ENCODE measurements at places on chromosomes 11 and 22.

- DNase-seq = no peak
These were observed 926 bp downstream of the PRR5L start for GRCh38 chr11:36296884-36297543.

DNA sequence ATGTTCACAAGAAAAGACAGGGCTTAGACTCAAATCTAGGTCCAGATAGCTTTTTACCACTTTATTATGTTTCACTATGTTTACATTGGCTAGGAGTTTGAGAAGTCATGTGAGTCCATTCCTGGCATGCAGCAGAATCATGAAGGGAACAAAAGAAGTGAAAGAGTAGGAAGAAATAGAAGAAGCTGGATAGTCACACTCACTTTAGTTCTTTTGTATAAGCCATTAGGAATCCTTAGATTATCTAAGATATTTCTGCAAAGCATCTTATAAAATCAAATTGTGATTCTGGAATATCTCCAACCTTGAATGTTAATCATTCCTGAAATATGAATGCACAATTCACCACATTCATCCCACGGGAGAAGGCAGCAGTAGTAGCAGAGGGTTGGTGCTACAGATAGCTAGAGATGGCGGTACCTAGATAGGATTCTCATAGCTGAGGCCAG, 31.9 kb downstream of the MAML2 start:
- DNase-seq = no peak

DNA sequence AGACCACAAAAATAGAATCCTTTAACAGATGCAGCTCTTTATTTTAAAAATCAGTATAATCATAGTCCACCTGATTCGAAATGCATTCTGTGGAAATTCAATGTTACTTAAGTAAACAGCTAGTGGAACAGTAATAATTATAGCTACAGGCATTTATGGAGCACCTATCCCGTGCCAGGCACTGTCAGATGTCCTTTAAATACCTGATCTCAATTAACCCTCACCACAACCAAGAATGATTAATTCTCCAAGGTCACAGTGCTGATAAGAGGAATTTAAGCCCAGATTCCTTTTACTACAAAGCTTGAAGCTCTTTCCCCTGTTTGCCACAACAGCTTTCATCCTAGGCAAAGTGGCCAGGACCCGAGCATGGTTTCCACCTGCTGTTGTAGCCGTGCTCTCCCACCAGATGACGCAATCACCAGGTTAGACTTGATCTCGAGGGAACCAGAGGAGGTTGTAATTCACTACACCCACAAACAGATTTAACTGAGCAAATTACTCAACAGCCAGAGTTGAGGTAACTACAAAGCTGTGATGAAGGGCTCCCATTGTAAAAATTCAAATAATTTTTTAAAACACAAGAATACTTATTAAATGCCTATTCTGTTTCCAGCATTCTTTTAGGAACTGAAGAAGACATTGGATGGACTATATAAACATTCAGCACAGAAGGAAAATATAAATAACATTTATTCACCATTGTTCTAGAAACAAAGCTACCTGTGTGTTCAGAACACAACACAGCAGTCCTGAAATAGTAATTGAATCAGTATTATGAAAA, 10.3 kb downstream of the PRDM10 start:
- DNase-seq = peak; percentile 63

- DNase-seq = no peak
These were observed 411.3 kb upstream of the TENM4 start for GRCh38 chr11:79852176-79852575.

DNA sequence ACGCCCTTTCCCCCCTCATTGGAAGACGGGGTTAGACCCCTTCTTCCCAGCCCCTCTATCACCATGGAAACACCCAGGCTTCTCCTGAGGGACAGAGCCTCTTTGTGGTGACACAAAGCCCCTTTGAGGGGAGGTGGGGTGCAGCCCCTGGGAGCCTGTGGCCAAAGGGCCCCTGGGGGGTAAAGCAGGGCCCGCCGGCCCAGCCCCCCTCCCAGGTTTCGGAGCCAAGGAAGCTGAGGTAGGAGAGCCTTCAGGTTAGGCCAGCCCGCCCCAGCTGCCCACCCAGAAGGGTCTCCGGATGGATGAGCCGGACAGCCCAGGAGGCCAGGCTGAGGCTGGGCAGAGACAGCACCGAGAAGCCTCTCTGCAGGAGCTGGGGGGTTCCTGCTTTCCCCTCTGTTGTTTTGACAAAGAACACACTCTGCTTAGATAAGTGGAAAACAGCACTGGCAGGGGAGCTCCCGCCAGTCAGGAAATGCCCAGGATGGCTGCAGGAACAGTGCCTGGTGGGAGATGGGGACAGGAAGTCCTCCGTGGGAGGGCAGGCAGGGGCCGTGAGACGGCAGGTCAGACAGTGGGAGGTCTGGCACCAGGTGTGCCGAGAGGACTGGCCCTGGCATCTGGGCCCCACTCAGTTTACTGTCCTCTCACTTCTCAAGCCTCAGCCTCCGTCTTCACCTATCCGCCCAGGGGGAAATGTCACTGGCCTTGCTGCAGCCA, 18.2 kb downstream of the ARVCF start:
- DNase-seq = no peak

- DNase-seq = no peak
These were observed 1.5 kb downstream of the FEZ1 start for GRCh38 chr11:125494561-125494960.

GRCh38 chr11:63537293-63538101, 889 bp downstream of the PLAAT4 start:
- DNase-seq = no peak

DNA sequence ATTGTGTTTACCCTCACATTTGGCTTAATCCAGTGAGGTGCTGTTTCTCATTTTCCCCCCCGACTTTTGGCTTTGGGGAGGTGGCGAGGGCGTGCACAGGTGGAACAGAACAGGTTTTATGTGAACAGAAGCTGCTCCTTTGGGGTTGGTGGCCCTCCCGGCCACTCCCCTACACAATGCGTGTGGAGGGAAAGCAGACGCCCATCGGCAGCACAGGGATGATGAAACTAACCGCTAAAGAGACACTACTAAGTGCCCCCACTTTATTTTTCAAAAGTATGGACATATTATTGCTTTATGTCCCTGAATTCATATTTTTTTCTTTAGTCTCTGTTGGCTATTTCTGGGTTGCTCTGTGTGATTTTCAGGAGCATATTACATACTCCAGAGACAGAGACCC, 160.9 kb downstream of the ENTHD1 start:
- DNase-seq = no peak

DNA sequence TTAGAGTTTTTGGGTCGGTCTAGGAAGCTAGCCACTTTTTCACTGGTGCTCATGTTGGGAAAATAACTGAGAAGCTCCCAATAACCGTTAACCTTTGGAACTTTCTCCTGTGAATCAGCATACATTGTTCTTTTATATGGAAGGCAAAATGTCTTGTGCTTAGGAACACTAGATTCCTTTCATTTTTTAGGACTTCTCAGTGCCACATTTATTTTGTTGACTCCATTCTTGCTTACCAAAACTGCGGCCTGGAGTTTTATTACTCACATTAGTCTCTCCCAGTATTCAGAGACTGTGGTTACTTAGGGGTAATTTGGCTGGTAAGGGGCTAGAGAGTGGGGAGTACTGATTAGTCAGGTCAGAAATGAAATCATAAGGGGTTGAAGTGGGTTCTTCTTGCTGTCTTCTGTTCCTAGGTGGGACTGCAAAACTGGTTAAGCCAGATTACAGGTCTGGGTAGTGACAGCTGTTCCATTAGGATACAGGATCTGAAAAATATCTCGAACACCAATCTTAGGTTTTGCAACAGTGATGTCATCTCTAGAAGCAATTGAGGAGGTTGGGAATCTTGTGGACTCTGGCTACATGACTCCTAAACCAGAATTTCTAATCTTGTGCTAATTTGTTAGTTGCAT, 631.4 kb upstream of the LUZP2 start:
- no peak for DNase-seq
